ENCODE measurements at places on chromosomes 3 and 15.
A peak's percentile ranks its signal among the peaks of the same experiment; 100 is the strongest.

DNA sequence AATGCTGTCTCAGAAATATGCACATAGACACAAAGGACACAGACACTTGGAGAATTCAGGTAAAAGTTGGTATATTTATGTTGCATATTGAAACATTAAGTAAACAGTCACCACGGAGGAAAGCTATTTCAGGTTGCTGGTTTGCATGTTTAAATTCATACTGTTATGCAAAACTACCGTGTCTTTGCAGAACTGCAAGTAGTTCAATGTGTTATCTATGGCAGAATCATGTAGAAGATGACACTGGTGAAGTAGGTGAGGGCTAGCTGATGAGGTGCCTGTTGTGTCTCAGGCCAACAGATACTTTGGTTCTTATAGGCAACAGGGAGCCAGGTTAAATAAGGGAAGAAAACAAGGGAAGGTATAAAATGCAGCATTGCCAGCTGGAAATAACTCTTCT is 511.3 kb downstream of the DIPK2A start:
- DNase-seq: no peak

- DNase-seq: no peak
These were observed 1352.2 kb upstream of the EPHA6 start for GRCh38 chr3:95462161-95462560.

DNA sequence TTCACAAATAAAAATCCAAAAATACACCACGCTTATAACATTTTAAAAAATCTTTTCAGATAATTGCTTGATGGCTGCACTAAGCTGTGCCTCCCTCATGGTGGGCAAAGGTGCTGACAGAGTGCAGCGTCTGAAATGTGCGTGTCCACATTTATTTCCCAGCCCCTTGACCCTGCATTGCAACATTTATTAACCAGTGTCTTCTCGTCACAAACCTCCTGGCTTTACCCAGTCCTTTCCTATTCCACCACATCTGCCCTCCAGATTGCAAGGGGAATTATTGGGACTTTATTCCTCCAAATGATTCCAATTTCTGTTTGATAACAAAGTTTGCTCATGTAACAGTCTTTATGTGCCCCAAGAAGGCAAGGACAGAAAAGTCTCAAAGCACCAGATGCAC is 5.5 kb downstream of the RASGRP1 start:
- DNase-seq: no peak

GRCh38 chr3:114285648-114286230 is 8.1 kb upstream of the TIGIT start:
- no peak for DNase-seq

- peak; percentile 89 for DNase-seq
These were observed 5.3 kb upstream of the SPESP1 start for GRCh38 chr15:68924866-68925560.

DNA sequence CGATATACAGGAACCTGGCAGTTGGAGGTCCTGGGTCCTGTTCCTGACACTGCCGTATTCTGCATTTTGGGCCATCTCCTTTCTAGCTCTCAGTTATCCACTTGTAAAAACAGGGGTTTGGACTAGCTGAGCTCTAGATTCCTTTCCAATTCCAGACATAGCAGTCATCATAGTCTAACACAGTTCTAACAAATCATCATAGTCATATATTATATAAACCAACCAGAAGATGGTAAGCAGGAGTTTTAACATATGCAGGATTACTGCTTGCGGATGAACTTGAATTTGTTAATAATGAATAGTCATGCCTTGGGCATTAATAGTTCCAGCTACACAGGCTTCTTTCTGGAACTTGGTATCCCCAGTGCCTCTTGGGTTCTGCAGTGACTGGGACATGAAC is 26.6 kb downstream of the MASP1 start:
- DNase-seq: no peak
